ENCODE measurements at places on chromosomes 7 and 10.

- no peak for DNase-seq
These were observed 362.0 kb downstream of the ZNF248 start for GRCh38 chr10:37495415-37495814.

DNA sequence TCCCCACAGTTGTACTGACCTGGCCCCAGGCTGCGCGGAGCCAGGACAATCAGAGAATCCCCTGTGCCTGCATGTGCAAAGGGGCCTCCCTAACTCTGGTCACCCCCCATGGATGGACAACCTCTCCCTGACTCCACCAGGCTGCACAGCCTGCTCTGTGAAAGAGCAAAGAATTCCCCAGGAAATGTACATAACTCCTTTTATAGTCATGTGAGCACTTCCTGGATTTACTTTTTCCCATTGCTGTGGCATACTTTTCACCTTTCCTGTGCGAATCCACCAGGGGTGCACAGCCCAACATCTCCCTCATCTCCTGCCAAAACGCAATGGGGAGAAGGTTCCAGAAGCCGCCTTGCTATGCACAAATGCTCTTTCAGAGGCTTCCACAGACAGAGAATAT lies 27.9 kb downstream of the FGFR2 start:
- DNase-seq = no peak

- DNase-seq = no peak
These were observed 51.1 kb downstream of the DPYSL4 start for GRCh38 chr10:132237871-132238270.

- DNase-seq = no peak
These were observed 129.3 kb downstream of the MYOF start for GRCh38 chr10:93352638-93353383.

- DNase-seq = no peak
These were observed 114.7 kb downstream of the EBF3 start for GRCh38 chr10:129849452-129849750.

DNA sequence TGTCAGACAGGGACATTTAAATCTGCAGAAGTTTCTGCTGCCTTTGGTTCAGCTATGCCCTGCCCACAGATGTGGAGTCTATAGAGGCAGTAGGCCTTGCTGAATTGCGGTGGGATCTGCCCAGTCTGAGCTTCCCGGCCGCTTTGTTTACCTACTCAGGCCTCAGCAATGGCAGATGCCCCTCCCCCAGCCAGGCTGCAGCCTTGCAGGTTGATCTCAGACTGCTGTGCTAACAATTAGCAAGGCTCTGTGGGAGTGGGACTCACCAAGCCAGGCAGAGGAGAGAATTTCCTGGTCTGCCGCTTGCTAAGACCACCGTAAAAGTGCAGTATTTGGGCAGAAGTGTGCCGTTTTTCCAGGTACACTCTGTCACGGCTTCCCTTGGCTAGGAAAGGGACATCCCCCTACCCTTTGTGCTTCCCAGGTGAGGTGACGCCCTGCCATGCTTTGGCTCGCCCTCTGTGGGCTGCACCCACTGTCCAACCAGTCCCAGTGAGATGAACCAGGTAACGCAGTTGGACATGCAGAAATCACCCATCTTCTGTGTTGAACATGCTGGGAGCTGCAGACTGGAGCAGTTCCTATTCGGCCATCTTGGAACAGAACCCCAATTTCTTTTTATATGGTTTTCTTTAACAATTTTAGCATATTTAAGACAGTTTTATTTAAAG lies 28.4 kb upstream of the VWDE start:
- no peak for DNase-seq

GRCh38 chr10:87684001-87684638 lies 24.4 kb downstream of the PAPSS2 start:
- DNase-seq = no peak

GRCh38 chr10:65423043-65423442 lies 1502.8 kb upstream of the LRRTM3 start:
- DNase-seq = no peak

DNA sequence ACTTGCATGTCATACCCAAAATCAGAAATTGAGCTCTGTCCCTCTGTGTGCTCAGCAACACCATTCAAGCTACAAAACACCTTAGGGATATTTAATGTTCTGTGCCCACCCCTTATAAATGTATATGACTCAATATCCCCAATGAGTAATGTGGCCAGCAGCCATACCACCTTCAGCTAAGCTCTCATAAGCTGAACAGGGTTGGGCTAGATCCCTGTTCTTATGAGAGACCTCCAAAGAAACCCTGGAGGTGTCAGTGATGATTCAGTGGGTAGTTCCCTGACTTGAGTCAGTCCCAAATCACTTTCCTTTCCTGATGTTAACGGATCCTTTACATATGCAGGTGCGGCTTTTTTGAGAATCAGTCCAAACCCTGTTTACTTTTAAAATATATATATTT lies 253.8 kb downstream of the CREB5 start:
- DNase-seq = no peak

DNA sequence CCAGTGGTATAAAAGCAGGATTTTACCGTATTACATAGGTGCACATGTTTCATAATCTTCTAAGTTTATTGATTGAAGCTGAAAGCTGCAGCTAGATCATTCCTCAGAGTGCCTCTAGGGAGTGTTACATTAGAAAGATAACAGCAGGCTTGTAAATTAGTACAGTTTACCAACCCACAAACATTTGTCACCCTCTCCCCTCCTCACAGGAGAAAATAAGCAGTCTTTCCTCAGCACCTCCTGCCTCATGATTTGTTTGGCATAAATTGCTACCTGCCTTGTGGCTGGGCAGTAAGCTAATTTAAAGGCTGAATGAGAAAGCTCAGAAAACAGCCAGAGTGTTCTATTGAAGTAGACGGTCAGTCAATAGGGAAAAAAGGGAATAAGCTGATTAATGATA lies 74.2 kb downstream of the NXPH1 start:
- no peak for DNase-seq

GRCh38 chr7:21544303-21544656 lies 1.4 kb downstream of the DNAH11 start:
- no peak for DNase-seq

DNA sequence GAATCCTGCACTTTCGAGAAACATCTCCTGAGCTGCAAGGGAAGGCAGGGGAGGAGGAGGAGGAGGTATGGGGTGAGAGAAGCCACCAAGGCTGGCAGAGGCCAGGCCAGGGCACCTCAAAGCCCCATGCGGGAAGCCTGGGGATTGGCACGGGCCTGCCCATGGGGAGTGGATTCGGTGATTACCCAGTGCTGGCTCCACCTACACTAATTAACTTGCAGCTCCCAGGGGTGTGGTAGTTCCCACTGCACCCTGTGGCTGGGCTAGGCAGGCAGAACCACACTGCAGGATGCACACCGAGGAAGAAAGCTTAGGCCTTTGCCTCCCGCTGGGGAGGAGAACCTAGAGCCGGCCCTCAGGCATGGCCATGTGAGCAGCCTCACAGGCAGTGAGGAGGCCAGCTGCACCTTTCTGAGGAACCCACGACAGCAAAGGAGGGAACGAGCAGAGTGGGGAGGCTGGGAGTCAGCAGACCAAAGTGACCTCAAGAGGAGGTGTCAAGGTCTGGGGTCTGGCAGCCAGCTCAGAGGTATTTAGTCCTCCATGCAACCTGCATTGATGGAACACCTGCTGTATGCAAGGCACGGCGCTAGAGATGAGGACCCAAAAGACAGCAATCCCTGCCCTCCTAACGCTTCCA lies 27.2 kb downstream of the GRID1 start:
- no peak for DNase-seq

GRCh38 chr7:32221736-32222135 lies 151.5 kb upstream of the PDE1C start:
- no peak for DNase-seq

GRCh38 chr7:20777377-20778062 lies 9.2 kb downstream of the SP8 start:
- no peak for DNase-seq

DNA sequence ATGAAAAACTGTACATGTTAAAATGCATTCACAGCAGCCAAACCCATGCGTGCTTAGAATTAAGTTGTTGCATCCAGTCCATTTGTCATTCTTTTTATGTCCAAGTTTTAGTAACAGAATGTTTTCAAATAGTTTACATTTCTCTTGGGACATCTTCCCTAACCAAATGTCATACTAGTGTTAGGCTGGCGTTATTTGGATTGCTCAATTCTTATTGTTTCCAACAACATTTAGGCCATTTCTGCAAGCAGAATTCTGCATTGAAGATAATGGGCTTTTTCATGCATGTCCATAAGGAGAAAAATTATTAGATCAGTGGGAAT lies 203.0 kb downstream of the HIBADH start:
- DNase-seq = no peak

- DNase-seq = no peak
These were observed 12.3 kb downstream of the THNSL1 start for GRCh38 chr10:25028711-25029110.

DNA sequence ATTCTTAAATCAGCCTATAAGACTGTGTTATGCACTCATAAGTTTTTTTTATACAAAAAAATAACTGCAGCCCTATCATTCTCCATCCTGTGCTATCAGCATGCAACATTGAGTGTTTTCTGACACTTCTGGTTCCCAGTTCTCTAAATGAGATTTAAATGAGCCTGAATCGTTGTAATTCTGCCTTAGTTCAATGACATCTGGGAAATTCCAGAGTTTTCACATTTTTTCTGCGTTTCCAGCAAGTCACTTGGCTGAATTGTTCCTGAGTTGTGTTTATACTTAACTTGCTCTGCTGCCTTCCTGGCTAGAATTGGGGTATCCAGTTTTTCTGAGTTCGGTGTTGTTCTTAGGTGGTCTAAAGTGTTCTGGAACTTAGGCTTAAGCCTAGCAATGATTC lies 636.1 kb upstream of the FZD8 start:
- no peak for DNase-seq

DNA sequence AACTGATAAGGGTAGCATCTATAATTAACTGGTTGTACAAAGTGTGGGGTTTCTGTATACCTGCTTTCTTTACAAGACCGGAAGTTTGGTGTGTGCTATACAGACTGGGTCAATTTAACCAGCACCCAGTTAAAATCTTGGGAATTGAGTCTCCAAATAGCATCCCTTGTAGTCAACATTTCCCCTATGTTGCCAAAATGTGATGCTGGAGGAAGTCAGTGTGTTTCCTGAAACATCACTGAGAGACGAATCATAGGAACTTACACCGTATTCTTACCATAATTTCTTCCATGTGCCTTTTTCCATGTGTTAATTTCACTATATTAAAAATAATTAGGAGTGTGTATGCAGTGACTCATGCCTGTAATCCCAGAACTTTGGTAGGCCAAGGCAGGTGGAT lies 1.7 kb downstream of the AKR1C4 start:
- no peak for DNase-seq

GRCh38 chr10:19168584-19168983 lies 120.0 kb downstream of the MALRD1 start:
- no peak for DNase-seq

DNA sequence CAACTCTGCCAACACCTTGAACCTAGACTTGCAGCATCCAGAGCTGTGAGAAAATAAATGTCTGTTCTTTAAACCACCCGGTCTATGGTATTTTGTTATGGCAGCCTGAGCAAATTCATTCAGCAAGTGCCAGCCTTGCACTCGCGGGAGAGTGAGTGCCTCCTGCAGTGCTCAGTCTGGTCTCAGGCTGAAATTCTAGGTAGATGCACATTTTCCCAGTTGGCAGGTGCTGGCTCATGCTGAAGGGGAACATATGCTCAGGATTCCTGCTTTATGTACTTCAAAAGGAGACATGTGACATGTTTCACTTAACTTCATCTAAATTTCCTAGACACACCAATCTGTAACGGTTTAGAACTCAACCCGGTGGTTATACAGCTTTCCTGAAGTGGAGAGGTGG lies 170.8 kb downstream of the MGMT start:
- DNase-seq = no peak

- DNase-seq = no peak
These were observed 601.3 kb downstream of the KCNMA1 start for GRCh38 chr10:77036276-77036675.

GRCh38 chr10:27446091-27446918 lies 57.8 kb upstream of the RAB18 start:
- DNase-seq = no peak

DNA sequence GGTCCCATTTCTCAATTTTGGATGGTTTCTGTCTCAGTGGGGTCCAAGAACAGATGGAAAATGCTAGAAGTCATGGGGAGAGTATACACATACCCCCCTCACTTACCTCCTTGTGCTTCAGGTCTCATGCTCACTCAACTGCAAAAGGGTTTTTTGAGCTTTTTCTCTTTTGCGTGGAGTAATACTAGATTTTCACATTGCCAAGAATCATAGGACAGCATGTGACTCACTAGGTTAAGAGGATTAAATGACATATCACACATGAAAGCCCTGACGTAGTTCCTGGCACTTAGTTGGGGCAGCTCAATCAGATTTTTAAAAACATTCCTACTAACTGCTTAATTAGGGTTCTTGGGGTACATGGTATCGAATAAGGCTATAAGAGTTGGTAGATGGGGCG lies 4.5 kb downstream of the PI4K2A start:
- DNase-seq = no peak

GRCh38 chr7:43771128-43771527 lies 12.6 kb downstream of the BLVRA start:
- no peak for DNase-seq

DNA sequence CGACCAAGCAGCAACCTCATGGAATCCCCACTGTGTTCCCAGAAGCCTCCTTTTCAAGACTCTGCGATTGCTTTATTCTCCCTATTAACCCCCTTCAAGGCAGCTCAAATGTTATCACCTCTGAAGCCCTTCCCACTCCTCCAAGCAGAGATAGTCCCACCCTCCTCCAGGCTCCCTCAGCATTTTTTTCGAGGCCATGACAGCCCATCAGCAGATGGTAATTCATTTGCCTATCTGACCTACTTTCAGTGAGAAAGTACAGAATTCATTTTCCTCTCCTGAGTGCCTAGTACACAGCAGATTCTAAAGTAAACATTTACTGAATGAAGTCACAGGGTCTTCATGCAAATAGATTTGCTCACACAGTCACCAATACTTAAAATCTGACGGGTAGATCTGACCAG lies 47.8 kb downstream of the HERPUD2 start:
- no peak for DNase-seq

DNA sequence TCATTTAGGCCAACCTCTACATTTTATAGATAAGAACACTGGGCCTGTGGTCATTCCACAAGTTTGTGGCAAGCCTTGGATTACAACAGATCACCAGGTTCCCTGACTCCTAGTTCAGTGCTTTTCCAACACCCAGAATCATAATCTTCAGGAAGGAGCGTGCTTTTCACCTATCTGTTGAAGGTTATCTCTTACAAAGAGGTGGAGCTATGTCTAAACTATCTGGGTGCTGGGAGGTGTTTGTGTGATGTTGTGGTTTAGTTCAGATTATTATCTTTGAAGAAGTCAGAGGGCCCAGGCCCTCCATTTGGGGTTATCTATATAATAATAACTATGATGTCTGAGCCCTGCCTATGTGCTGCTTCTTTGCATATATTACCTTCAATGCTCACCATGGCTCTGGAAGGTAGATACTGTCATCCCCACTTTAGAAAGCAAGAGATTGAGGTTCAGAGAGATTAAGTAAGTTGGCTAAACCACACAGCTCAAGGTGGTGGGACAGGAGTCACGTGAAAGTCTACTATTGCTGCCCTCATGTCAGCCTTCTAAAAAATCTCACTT lies 24.0 kb downstream of the IL2RA start:
- no peak for DNase-seq

GRCh38 chr10:61313460-61313859 lies 139.7 kb downstream of the TMEM26 start:
- DNase-seq = no peak

Measured in stimulated activated CD8-positive, alpha-beta memory T cell treated with anti-CD3 and anti-CD28 coated beads, Interleukin-7, amount 100 ng/mL, for 48 hours (primary cell).